ENCODE measurements at places on chromosomes 7 and 10. TPM values are rescaled to one million over a fixed set of nuclear protein-coding genes. Genes with fewer than 3 reads are reported as not detected.

DNA sequence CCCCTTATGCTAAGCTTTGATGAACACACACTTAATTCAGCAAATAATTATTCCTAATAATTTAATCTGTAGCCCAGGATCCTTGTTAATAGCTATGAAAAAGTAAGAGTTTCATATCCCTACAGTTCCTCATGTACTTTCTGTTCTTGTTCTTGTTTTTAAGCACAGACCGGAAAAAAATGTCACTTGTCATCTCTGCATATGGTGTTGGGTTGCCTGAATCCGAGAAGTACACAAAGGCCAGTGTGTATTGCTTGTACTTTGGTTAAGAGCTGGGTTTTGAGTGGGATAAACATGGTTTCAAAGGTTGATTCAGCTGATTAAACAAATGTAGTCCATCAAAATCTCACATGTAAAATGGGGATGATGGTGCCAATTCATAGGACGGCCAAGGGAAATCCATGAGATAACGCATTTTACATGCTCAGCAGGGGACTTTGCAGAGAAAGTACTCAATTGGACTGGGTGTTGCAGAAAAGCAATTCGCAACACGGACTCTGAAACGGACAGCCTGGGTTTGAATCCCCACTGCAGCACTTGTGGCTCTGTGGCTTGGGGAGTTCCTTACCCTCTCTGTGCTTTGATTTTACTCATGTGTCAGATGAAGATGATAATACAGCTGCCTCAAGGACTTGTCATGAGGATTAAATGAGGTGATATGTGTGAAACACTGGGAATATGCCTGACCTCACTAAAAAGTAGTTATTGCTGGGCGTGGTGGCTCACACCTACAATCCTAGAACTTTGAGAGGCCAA is 71.7 kb downstream of the MAP3K8 start:
- H3K36me3 ChIP-seq, result no peaks in the 10 kb centered on the region
- H3K4me1 ChIP-seq, result peaks cover 9% of the 10 kb centered on the region
- no peak for DNase-seq

GRCh38 chr7:131251371-131251770 is 76.3 kb upstream of the MKLN1 start:
- H3K27me3 ChIP-seq, result no peaks in the 10 kb centered on the region
- no peak overlapping the region for H3K27ac ChIP-seq
- no peaks in the 10 kb centered on the region for H3K36me3 ChIP-seq
- no peak for DNase-seq
- no peak overlapping the region for H3K4me3 ChIP-seq

- no peaks in the 10 kb centered on the region for H3K36me3 ChIP-seq
- H3K27me3 ChIP-seq, result no peaks in the 10 kb centered on the region
- H3K27ac ChIP-seq, result no peak overlapping the region
- H3K4me1 ChIP-seq, result peaks cover 7% of the 10 kb centered on the region
Measured at GRCh38 chr10:71134732-71135211, 77.6 kb upstream of the UNC5B start.

DNA sequence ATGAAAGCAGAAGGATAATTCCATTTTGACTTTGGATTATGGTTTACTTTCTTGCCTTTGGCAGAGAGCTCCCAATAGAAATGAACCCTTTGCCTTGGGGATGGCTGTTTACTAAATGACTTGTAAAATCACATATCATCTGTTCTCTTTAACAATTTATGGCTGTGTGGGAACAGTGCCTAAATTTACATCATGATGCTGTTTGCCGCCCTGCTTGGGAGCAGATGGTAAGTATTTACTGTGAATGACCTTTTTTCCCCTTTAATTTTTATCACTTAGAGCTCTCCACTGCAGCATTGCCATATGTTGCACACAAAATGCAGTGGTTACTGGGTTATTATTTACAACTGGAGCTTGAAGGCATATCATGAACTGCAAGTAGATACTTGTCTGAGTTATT is 13.4 kb downstream of the HEPACAM2 start:
- H3K27me3 ChIP-seq, result no peaks in the 10 kb centered on the region
- no peak for DNase-seq
- no peak overlapping the region for H3K27ac ChIP-seq
- H3K36me3 ChIP-seq, result no peaks in the 10 kb centered on the region
- no peaks in the 10 kb centered on the region for H3K4me1 ChIP-seq

The GJD4 gene
- total RNA-seq, result not detected

The CPN1 gene
- not detected for total RNA-seq

- DNase-seq, result no peak
- H3K4me1 ChIP-seq, result peaks cover 73% of the 10 kb centered on the region
- peak overlapping the region; percentile 67 for H3K27ac ChIP-seq
- no peak overlapping the region for H3K4me3 ChIP-seq
- H3K36me3 ChIP-seq, result peaks cover 6% of the 10 kb centered on the region
Measured at GRCh38 chr10:124693801-124694416, 50.3 kb downstream of the FAM53B start.

DNA sequence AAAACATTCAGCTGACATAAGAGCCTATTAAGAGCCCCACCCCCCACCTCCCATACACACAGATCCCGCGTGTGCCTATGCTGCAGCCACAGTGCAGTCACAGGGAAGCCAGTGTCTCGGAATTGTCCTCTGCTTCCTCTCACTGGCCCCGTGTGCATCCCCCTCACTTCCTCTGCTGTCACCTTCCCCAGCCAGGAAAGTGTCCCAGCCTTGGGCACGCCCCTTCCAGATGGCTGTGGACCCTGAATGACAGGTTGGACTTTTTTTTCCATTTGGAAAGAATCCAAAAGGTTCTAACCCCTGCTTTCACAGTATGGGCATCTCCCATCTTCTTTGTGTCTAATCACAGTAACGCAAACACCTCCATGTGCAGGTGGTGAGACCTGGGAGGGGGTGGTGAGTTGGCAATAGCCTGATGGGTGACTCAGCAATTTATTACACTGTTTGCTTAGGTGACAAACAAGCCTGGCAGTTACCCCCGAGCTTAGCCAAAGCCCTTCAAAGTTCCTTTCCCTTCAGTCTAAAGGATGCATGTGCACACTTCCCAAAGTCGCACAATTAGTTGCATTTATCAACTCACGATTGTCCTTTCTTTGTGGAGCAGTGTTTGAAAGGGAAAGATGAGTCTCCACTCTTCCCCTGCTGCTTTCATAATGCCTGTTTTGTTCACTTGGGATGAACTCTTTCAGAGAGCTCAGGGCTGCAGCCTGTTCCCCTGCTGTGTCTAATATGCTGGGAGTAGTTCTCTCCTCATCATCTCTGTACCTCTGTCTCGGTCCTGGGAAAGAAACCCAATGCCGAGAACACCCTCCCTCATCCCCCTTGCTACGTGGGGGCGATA is 67.5 kb upstream of the EFCAB10 start:
- no peak overlapping the region for H3K4me3 ChIP-seq
- no peak for DNase-seq
- no peaks in the 10 kb centered on the region for H3K27me3 ChIP-seq
- H3K27ac ChIP-seq, result no peak overlapping the region

The MMD2 gene
- total RNA-seq, result 0.19 TPM

DNA sequence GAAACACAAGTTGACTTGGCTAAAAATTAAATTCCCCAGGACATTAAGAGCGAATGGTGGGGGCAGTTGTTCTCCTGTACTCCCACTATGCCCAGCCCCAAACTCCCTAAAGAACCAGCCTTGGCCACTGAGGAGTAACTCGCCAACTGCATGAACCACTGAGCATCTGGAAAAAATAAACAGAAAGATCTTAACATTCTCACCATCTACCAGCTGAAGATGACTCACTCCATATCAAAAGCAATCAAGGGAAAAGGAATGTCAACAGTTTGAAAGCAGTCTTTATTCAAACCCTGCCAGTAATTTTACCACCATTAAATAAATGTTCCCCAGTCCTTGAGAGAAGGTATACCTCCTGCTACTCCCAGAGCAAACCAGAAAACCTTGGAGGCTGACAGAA is 45.4 kb downstream of the CTTNBP2 start:
- H3K4me3 ChIP-seq, result no peak overlapping the region
- peaks cover 35% of the 10 kb centered on the region for H3K4me1 ChIP-seq
- H3K36me3 ChIP-seq, result no peaks in the 10 kb centered on the region
- no peaks in the 10 kb centered on the region for H3K27me3 ChIP-seq
- H3K27ac ChIP-seq, result peak overlapping the region; percentile 79

DNA sequence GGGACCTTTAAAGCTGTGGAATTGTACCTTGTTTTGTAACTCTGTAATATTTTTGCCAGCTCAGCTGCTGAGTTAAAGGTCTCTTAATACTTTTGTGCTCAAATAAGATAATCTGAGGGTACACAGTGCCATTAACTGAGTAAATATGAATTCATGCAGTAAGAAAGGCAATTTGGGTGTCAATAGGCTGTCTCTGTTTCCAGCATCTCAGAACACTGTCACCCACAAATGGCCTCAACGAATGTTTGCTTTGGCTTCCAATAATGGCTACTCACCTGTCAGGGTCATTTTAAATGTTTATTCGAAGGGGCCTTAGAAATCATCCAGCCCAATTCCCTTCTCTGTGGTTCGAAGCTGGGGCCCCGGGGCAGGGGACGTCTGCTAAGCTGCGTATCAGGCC is 225.4 kb downstream of the ZMYND11 start:
- DNase-seq, result no peak
- no peak overlapping the region for H3K4me3 ChIP-seq
- no peaks in the 10 kb centered on the region for H3K4me1 ChIP-seq

DNA sequence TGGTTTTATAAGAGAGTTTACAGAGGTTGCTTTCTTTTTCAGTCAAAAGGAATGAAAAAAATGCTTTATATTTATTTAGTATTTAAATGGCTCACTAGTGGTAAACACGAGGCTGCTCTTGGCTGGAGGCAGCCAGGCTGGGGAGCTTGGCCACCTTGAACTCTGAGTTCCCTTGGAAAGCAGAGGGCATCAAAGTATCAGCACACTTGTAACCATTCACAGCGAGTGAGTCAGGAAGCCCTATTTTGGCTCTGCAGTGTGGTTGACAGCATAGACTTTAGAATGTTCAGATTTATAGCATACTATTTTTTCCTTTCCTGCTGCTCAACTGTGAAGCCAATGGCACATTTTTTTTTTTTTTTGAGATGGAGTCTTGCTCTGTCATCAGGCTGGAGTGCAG is 51.6 kb downstream of the CYCS start:
- no peak overlapping the region for H3K4me3 ChIP-seq
- no peak for DNase-seq
- no peak overlapping the region for H3K27ac ChIP-seq

The DENND11 gene
- 10.6 TPM for total RNA-seq

DNA sequence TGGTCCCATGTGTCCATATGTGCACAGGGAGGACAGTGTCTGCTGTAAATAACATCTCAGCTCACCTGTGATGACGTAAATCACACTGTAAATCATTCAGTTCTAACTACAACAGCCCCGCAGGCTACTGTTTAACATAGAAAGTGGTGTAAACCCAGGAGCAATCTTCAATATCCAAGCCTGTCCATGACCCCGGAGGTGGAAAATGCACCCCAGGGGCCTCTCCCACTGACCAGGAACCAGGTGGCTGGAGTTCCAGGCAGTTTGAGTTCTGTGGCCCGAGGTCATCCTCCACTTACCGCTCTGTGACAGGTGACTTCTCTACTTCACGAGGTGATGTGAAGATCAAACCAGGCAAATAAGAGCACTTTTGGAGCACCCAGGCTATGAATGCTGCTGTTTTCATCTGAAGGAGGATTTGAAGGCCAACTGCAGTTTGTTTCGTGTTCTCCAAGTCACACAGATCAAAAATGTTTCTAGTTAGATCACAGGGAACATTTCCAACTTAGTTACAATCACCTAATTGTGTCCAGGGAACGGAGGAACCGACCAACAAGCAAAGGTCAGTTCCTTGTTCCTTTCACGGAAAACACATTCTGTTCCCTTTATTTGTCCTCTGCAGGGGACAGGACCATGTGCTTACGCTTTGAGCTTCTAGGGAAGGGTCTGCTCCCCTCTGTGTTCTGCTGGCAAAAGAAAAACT is 131.8 kb downstream of the WDR37 start:
- DNase-seq, result no peak
- H3K4me3 ChIP-seq, result no peak overlapping the region
- no peak overlapping the region for H3K27ac ChIP-seq
- H3K36me3 ChIP-seq, result no peaks in the 10 kb centered on the region
